ENCODE measurements at places on chromosomes 3 and 15.

GRCh38 chr3:125234831-125235230 lies 22.3 kb upstream of the SLC12A8 start:
- no peak for DNase-seq

GRCh38 chr3:155890671-155891190 lies 20.3 kb downstream of the GMPS start:
- DNase-seq = no peak

DNA sequence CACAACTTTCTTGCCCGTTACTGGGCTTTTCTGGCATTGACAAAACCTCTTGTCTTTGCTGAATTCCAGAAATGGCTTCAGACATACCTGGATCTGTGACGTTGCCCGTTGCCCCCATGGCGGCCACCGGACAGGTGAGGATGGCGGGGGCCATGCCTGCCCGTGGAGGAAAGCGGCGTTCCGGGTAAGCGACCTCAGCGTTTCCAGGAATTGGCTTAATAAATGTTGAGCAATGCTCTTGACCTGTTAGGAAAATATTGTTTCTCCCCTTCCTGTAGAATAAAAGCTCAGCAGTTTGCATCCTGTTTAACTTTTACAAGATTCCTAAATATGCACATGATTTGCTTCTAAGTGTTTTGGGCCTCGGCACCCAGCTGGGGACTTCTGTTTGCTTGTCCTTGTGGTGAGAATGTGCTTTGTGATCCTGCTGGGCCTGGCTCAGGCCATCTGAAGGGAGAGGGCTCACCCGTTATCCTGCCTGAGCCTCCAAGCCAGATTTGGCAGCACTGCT lies 46.7 kb downstream of the ARNT2 start:
- no peak for DNase-seq

DNA sequence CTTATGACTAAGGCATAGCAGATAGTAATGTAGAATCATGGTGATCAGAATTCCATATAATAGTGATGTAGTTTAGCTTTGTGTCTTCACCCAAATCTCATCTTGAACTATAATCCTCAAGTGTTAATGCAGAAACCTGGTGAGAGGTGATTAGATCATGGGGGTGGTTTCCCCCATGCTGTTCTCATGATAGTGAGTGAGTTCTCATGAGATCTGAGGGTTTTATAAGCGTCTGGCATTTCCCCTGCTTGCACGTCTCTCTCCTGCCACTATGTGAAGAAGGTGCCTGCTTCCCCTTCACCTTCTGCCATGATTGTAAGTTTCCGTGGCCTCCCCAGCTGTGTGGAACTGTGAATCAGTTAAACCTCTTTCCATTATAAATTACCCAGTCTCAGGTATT lies 138.7 kb upstream of the CBLB start:
- DNase-seq = no peak

DNA sequence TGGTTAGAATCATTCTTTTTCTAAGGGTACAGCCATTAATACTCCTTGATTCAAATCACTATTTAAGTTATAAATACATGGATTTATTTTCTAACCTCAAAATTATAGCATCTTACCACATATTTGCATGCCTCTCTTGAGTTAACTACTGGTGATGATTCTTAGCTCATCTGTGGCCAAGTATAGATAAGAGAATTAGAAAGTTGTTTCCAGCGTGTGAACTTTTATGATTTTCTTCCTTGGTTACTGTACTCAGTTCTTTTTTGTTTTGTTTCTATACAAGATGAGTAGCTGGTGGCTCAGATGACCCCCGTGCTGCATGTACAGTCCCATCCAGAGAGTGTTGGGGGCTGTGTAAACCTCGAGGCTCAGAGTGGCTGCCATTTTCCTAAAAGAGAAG lies 124.6 kb downstream of the IGF1R start:
- DNase-seq = no peak

GRCh38 chr15:89657686-89658200 lies 2.5 kb upstream of the KIF7 start:
- DNase-seq = no peak

GRCh38 chr3:165645191-165645590 lies 192.0 kb downstream of the BCHE start:
- no peak for DNase-seq

- no peak for DNase-seq
Observed at GRCh38 chr3:29486917-29487316, 206.0 kb downstream of the RBMS3 start.

DNA sequence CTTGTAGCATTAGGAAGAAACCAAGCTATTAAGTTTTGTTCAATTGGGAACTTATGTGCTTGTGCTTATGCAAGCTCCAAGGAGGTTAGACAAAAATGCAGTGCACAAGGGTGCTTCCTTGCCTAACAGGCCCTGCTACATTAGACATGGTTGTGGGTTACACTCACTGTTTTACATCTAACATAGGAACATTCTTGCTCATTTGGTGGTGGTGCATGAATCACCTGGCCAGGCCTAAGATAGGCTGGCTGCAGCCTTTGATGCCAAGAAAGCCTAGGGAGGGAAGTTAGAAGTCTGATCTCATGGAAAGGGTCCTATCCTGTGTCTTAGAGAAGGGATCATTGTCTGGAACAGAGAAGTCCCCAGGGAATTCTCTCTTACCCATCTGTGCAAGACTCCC lies 43.5 kb downstream of the CA12 start:
- DNase-seq = no peak

DNA sequence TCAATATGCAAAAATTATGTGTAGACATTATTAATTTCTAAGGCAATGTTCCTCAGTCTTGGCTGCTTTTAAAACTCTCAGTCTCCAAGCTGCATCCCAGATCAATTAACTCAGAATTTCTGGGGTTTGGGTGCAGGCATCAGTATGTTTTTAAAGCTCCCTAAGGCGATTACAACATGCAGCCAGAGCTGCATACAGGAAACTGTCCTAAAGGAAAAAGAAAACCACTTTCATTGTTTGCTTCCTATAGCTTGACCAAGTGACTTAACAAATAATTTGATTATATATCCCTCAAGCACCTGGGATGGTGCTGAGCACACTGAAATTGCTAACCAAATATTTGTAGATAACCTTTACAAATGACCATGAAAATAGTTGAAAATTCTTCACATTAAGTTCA lies 194.7 kb downstream of the DTWD1 start:
- no peak for DNase-seq

DNA sequence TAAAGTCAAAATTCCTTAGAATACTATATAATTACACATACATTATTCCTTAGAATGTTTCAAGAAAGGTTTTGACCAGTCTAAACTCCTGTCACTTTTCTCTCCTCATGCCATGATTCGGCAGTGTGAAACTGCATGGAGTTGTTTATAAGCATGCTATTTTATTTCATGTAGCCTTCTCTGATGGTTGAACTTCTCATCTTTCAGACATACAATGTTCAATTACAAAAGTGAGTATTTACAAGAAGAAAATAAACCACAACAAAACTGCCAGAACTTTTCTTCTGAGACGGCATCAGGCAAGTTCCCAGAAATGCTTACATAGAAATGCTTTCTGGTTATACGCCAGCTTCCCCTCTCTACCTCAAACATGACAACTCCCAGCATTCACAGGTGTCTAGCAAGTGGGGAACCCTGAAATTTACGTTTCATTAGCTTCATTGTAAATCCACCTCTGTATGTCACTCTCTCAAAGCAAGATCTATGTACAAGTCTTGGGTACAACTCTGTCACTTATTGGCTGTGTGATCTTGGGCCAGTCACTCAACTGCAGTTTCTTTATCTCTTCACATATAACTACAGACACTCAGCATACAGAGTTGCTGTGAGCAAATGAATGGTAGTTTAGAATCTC lies 42.7 kb downstream of the HDGFL3 start:
- no peak for DNase-seq

DNA sequence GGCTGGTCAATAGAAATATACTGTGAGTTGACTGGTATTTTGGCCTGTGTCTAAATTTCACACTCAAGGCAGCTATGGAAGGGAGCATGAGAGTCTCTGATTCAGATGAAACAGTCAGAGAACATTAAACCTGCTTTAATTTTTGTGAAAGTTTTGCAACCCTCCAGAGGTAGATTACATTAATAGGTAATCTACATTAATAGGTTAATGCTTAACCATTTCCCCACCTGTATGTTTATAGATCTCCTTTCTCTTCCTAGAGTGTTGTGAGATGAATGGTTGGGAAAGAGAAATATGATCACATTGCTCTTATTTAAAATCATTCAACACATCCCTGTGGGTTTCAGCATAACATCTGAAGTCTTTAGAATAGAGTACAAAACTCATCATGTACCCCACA lies 586.9 kb upstream of the DPPA4 start:
- no peak for DNase-seq

DNA sequence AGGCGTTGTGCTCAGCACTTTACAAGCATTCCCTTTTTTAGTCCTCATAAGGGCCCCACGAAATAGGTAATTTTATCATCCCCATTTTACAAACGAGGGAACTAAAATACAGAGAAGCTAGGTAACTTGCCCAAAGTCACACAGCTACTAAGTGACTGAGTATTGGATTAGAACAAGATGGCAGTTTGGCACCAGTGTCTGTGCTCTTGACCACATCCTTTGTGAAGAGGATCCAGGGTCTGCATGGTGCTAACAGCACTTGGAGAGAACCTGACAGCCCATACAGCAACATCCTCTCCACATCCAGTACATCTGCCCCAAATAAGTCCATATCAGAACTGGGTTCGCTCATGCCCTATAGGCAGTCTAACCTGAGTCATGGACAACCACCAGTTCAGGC lies 21.8 kb upstream of the DAPK2 start:
- DNase-seq = no peak

DNA sequence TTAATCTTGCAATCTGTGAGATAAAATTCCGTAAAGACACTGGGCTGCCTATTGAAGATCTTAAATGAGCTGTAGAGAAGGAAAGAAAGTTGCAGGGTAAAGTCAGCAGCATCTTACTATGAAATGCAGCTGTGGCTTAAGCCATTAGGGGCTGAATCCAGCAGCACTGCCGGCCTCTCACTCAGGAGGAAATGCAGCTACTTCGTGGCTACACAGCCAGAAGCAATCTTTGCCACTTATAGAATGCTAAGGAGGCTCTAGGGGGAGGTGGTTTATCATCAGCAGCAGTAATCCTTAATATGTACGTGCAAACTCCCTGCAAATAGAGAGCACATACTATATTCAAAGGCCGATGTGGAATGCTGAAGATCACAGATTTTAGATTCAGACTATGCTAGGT lies 19.1 kb upstream of the MCTP2 start:
- DNase-seq = no peak

- no peak for DNase-seq
Observed at GRCh38 chr15:46177219-46177618, 542.4 kb downstream of the SQOR start.

DNA sequence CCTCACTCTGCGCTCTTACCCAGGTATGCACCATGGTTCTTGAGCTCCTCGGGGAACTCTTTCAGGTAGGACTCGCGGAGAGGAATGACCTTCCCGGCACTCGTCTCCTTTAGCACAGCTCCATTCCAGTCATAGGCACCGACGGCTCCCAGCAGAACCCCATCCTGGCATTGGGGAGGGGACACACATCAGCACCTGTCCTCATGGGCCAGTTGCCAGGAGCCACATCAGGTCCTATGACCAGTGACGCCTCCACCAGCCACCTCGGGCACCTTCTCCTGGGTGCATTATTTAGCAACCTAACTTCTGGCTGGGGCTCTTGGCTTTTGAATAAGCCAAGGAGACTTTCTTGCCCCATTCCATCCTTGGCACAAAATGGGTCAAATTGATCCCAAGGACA lies 61.9 kb downstream of the FEM1B start:
- no peak for DNase-seq

DNA sequence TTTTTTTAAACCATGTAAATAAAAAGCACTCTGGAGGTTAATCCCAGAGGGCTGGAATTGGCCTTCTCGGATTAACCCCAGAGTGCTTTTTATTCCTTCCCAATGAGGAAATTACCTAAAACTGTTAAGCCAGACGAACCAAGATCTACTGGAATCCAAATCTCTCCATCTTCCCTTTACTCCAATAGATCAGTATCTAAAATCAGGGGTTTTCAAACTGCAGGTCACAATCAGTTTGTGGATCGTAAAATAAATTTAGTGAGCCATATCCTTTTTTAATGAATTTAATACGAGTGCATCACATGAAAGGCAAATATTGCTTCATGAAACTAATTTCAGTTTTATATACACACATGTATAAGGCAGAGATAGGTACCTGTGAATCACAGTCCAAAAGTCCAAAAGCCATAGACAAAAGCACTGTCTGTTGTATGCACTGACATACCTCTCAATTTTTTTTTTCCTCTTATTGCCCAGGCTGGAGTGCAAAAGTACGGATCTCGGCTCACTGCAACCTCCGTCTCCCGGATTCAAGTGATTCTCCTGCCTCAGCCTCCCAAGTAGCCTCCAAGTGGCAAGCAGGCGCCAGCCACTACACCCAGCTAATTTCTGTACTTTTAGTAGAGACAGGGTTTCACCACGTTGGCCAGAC lies 61.3 kb downstream of the TBL1XR1 start:
- DNase-seq = no peak

DNA sequence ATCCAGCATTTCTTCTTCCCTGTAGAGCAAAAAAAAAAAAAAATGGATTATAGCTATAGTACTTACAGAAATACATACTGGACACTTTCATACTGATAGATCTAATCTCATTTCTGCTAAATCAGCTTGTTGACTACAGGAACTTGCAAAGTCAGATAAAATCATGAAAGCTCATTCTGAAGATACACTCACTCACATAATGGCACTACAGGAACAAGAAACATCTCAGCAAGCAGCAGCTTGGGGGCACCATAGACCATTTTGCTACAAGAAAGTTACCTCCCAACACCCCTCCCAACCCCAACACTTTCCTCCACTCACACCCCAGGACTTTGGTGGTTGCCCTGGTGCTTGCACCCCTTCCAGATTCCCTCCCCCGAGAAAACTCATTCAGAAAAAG lies 4.6 kb downstream of the MYH15 start:
- no peak for DNase-seq

DNA sequence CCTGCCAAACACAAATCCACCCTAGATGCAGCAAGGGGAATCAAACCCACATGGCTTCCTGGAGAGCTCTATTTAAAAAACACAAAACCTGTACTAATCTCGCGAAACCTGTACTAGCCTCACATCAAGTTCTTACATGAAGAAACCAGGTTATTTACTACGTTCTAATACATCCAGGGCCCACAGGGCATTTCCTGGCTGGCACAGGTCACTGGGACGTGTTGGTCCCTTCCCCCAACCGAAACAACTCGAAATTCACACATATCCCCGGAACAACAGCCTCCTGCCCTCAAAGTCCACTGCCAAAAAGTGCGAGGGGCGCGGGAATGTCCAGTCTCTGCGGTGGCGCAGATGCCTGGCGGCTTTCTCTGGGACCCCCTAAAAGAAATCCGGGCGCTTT lies 955 bp downstream of the CDCP1 start:
- DNase-seq = no peak

Data from colonic mucosa (tissue), 4 donors.